Activated CD4-positive, alpha-beta T cell treated with anti-CD3 and anti-CD28 coated beads, Interleukin-2, amount 50 U/mL, for 16 hours (primary cell): ENCODE measurements at places on chromosomes 16 and 17.

DNA sequence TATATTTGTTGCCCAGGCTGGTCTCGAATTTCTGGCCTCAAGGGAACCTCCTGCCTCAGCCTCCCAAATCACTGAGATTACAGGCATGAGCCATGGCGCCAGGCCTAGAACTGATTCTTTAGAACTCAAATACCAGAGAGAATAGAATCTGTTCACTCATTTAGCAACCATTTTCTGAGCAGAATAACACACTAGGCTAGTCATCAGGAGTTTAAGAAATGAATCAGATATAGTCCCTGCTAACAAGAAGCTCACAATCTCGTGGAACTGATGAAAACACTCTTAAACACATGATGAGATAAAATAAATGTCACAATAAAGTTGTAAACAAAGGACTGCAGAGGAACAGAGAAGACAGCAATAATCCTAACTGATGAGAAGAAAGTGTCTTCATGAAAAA is 55.8 kb upstream of the ADCY9 start:
- peak; percentile 43 for DNase-seq

GRCh38 chr16:85613604-85614337 is 649 bp downstream of the GSE1 start:
- DNase-seq: no peak

DNA sequence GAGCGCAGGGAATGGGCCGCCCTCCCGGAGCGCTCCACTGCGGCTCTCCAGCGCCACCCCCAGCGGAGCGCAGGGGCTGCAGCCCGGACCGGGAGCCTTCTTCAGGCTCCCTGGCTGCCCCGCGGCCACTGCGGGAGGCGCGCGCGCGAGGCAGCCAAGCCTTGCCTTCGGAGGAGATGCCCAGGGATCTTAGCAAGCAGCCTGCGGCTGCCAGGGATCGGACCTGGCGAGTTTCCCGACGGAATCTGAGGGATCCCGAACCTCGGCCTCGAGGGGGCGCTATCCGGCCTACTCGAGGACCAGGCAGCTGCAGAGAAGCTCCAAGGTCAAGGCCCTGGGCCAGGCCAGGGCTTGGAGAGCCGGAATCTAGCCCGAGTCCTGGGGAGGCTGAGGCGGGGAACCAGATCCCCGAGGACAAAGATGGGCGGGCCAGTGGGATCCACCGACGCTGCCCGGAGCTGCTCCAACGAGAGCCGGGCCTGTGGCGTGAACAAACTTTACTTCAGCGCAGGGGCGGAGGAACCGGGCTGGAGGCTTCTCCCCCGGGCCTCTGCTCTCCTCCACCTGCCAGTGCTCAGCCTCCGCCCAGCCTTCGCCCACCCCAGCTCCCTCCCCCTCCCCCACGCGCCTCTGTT is at the start of gene IRX6:
Gene IRX6, plus strand, starts transcription at position 567 of the 635 bp plus-strand sequence. CDS start 889 bp downstream, outside the sequence.
- no peak for DNase-seq

DNA sequence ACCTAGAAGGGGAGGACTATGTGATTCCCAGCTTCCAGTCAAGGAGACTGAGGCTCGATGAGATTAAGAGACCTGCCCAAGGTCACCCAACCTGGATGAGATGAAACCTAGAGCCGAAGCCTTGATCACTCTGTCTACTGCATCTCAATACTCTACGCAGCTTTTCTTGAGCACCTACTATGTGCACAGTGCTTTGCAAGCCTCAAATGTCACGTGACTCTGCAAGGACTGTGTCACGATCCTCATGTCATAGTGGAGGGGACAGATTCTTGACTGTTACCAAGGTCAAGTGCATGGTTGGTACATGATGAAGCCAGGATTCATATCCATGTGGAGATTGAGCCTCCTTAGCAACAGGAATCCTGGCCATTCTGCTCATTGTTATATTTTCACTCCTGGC is 14.7 kb downstream of the BCO1 start:
- DNase-seq: no peak

DNA sequence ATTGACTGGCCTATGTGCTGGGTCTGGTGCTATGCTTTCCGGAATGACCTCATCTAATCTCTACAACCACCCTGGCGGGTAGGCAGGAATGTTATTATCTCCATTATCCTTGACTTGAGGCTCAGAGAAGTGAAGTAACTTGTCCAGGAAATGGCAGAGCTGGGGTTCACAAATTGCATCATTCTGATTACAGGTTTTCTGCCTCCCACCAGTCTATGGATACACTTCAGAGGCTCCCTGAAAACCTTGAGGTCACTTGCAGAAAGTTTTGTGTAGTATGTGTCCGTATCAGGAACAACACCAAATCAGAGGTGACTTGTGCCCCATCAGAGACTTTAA is 19.1 kb downstream of the NOD2 start:
- no peak for DNase-seq

DNA sequence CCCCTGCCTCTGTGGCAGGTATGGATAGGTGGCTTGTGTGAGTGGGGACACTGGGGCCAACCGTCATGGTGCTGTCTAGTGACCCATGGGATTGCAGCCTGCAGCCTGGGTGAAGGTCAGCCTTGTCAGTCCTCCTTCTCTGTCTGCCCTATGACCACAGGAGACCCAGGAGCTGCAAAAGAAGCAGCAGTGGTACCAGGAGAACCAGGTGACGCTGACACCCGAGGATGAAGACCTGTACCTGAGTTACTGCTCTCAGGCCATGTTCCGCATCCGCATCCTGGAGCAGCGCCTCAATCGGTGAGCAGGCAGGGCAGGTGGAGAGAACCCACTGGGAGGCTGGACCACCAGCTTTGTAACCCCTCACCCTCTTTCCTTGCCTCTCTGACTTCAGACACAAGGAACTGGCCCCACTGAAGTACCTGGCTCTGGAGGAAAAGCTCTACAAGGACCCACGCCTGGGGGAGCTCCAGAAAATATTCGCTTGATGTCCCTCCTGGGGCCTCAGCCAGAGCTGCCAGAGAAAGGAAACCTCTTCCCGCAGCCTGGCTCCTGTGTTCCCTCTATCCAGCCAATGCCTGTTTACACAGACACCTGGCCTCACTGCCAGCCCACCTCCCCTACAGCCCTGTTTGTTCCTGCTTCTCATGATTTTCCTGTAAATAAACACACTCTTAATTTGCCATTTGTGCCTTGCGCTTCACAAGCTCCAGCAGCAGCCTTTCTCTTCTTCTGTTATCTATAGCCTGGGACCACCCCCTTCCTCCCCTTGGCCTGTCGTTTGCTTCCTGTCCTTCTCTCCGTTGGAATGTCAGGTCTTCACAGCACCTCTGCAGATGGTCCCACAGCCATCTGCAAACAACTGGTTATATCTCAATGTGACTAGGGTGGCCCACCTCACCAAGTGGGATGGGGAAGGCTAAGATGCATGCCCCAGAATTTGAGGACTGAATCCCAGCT is 4.5 kb upstream of the KATNB1 start:
- no peak for DNase-seq

DNA sequence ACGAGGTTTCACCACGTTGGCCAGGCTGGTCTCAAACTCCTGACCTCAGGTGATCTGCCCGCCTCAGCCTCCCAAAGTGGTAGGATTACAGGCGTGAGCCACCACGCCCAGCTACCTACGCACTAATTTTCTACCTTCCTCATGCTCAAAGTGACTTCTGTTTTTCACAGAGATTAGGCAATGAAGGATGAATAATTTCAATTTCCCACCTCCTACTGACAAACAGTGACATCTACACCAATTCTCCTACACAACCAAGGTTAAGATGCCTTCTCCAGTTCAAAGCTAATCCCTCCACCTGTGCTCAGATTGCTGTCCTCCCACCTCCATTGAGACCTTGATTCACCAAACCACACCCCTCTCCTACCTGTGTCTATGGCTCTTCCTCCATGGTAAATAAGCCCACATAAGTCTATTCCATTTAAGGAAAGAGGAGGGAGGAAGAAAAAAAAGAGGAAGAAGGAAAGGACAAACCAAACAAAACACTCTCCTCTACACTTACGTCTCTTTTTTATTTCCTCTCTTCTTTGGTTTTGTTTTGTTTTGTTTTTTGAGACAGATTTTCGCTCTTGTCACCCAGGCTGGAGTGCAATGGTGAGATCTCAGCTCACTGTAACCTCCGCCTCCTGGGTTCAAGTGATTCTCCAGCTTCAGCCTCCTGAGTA is 5.5 kb upstream of the MED11 start:
- DNase-seq: no peak

DNA sequence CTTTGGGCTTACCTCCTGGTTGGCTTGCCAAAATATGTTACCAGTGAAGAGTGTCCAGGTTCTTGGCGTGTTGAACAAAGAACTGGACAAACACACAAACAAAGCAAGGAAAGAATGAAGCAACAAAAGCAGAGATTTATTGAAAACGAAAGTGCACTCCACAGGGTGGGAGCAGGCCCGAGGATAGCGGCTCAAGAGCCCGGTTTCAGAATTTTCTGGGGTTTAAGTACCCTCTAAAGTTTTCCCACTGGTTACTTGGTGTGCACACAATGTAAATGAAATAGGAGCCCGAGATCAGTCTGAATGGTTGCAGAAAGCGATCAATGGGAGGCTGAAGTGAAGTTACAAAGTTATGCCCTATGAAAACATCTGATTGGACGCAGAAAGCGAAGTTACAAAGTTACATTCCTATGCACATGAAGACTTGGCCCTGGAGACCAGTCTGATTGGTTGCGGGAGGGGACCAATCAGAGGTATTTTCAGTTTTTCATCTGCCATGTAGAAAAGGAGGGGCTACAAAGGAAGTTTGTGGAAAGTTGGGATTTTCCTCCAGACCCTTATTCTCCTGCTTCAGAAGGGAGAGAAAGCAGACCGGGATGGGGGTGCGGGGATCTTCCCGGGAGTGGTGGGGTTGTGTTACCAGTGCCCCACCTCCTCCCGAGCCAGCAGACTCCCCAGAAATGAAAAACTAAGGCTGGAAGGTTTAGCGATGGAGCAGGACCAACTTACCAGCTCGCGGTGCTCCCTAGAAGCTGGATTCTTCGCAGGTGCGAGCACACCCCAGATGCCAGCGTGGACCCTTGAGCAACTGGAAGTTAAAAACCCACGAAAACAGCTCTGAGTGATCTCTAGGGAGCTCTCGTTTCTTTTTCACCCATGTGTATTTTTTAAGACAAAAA is at the start of gene SLFN12:
Gene SLFN12, minus strand, starts transcription at position 325 of the 899 bp plus-strand sequence. CDS start 9,472 bp downstream, outside the sequence.
- peak; percentile 78 for DNase-seq

GRCh38 chr17:6666557-6666956 is 15.0 kb downstream of the C17orf100 start:
- no peak for DNase-seq

GRCh38 chr17:35559495-35560210 is 966 bp downstream of the SLFN14 start:
- no peak for DNase-seq

DNA sequence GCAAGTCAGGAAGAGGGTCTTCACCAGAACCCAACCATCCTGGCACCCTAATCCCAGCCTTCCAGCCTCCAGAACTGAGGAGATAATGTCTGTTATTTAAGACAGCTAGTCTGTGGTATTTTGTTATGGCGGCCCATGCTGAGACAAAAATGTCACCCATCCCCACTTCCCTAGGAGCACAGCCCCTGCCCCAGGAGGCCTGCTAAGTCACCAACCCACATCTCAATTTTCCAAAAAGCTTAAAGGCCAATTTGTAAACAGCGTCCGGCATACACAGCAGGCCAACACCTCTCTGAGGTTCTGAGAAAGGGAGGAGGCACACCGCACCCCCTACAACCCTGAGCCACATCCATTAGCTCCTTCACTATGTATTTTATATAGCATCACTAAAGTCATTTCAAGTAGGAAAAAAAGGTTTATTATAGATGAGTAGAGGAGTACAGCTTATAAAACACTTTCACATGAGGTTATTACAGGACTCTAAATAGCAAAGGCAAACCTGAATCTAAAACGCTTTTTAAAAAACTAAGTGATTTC is 6.9 kb downstream of the TMEM170A start:
- DNase-seq: no peak

GRCh38 chr16:81716478-81717225 is 62.4 kb upstream of the PLCG2 start:
- DNase-seq: peak; percentile 72

DNA sequence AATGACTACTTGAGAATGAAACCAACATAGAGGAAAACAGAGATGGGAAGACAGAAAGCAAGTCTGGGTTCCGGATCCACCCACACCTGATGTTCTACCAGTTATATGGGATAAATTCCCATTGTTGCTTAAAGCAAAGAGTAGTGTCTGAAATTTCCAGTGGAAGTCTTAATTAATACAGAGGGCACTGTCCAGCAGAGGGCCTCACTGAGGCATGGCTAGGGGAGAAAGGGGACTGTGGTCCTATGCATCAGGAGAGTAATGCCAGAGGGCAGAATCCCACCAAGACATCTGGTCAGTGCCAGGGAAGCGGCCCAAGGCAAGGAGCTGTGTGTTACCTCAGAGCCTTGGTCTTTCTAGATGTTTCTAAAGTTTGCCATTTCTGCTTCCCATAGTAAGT is 7.5 kb upstream of the UMOD start:
- no peak for DNase-seq

DNA sequence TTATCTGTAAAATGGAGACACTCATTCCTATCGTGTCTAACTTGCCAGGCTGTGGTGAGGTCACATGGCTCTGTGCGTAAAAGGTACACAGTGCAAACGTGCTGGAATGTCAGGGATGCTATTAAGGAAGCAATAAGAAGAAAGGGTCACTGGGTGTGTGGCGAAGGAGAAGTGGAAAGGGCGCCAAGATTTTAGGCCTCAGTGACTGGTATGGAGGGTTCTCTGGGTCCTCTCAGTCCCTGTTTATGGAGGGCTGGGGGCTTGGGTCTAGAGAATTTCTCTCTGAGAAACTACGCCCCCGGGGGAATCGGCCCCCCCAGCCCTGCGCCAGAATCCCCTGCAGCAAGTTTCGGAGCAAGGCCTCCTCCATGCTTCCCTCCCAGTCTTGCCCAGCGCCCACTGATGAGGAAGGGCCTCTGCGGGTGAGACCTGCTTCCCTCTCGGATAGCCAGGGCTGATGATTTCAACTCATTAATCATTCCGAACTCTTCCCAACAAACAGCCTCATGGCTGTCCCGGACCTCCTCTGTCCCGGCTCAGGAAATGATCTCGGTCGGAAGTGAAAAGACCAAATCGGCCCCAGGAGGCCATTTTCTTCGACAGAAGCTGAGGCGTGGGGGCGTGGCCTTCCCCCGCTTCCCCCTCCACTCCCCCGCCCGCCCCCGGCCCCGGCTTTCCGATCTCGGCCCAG is 1.2 kb upstream of the HEXIM1 start:
- peak; percentile 79 for DNase-seq

DNA sequence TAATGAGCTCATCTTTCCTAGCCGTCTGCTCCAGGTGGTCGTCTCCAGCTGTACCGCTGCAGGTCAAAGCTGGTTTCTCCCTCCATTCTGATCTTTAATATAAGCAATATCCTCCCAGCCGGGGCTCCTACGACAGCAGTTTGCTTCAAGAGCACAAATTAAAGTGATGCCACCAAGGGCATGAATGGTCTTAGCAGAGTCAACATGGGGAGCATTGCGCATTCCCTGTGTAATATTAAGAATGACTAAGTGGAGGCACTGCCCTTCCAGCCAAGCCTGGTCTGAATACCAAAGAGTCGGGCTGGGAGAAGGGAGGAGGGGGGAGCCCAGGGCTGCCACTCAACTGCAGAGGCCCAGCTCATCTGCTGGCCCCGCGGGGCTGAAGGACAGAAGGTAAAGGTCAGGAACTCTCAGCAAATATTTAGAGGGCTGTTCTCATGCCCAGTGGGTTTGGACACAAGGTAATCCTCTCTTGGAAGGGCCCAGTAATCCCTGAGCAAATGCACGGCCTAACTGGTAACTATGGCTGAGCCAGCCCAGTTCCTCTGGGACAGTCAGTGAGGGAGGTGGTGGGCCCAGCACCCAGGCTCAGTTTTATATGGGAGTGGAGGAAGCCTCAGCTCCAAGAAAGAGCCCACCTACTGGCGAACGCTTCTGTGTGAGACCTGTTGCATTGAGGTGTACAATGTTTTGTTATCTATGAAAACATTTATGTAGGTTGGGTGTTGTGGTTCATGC is 121.2 kb downstream of the IRX3 start:
- DNase-seq: no peak
